ENCODE measurements at places on chromosomes 11 and 22.
A peak's percentile ranks its signal among the peaks of the same experiment; 100 is the strongest.

DNA sequence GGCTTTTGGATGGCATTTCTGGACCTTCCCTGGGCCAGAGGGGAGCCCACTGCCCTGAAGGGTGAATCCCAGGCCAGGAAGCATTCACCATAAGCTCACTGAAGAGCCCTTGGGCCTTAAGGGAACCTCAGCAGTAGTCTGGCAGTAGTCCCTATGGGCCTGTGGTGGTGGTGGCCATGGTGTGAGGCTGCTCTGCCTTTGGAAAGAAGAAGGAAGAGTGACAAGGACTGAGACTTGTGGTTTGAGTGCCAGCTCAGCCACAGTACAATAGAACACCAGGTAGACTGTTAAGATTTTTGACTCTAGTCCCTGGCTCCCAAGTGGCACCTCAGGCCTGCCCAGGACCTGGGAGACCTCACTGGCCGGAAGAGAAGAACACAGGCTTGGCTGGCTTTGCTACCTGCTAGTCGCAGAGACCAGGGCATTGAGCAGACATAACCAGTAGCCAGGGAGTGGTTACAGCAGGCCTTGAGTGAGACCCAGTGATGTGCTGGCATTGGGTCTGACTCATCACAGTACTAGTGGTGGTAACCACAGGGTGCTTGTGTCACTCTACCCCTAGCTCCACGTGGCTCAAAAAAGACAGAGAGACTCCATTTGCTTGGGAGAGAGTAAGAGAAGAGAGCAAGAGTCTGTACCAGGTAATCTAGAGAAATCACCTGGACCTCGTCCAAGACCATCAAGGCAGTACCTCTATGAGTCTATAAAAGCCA is 259.8 kb upstream of the BLID start:
- no peak for DNase-seq

- peak; percentile 36 for DNase-seq
These were observed 78.3 kb downstream of the MICAL3 start for GRCh38 chr22:17945888-17946648.

- no peak for DNase-seq
These were observed 308.9 kb downstream of the MN1 start for GRCh38 chr22:27492566-27493201.

- DNase-seq = no peak
These were observed 14.6 kb downstream of the NAV2 start for GRCh38 chr11:19727246-19727645.

GRCh38 chr11:13939961-13940906 is 22.3 kb upstream of the SPON1 start:
- peak; percentile 90 for DNase-seq

DNA sequence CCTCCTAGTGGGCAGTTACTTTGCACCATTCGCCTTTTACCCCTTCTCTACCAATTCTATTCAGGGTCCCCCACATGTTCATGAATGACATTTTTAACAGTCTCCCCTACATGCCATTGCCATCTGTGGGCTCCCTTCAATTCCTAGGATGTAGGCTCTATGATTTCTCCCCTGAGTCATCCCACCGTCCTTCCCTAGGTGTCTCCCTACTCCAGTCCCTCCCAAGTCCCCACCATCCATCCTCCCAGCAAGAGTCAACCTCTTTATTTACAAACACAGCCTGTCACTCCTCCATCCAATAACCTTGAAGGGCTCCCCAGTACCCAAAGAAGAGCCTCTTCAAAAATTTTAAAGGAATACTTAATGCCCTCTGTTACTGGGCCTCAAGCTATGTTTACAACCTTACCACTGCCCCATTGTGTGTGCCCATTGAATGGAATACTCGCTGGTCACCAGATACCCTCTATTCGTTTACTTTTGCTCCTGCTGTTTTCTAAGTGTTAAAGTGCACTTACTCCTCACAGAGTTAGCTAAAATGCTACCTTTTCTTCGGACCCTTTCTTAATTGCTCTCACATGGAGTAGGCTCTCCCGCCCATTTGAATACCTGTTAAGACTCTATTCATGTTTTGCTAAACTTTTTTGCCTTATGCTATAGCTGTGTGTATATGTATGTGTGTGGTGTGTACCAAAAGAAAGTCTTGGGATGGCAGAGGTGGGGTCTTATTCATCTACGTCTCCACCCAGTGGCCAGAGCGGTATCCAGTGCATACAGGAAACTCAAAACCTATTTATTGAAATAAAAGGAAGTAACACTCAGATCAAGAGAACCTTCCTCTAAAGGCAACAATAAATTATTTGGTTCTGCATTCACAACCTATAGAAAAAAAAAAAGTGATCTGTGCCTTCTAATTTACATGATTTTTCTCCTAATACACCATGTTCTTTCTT is 235.8 kb upstream of the CCDC90B start:
- peak; percentile 83 for DNase-seq

DNA sequence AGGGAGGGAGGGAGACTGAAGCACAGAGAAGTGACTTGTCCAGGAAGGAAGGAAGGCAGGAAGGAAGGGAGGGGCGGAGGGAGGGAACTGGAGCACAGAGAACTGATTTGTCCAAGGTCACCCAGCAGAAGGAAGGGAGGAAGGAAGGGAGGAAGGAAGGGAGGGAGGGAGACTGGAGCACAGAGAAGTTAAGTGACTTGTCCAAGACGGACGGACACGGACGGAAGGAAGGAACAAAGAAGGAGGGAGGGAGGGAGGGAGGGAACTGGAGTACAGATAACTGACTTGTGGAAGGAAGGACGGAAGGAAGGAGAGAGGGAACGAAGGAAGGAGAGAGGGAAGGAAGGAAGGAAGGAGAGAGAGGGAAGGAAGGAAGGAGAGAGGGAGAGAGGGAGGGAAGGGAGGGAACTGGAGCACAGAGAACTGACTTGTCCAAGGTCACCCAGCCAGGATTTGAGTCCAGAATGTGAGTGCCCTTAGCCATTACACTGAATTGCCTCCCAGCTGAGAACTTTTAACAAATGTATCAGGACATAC is 1.5 kb downstream of the SLC35F2 start:
- DNase-seq = no peak

GRCh38 chr11:116798368-116798767 is 6.7 kb upstream of the APOA5 start:
- no peak for DNase-seq

DNA sequence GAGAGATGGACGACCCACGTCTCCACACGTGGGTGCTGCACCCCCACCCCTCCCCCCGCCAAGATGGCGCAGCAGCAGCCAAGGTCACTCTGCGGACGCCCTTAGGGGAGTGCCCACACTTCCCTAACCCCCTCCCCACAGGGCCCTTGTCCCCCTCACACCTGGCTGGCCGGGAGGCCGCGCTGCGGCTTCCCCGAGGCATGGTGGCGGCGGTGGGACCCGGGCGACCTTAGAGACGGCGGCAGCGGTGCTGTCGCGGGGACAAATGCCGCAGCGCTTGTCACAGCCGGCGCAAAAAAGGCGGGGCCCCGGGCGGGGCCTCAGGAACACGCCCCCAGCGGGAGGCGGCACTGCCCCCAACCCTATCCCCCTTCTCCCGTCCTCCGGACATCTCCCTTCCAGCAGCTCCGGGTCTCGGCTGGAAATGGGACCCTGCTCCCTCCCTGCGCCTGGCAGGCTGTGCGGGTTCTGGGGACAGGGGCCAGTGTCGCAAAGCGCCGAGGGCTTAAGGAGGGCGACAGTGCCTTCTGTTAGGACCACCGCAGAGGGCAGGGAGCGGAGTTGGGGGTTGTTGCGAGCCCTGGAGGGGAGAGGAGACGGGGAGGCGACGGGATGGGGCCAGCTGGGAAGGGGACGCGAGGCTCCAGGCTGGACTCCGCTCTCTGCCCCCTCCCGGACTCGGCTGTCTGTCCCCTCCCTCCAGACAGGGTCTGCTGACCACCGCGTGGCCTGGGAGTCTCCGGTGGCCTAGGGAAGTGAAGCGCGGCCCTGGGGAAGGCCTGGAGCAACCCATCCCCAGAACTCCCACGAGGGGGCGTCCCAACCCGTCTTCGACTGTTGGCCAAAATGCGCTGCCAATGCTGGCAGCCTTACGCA is at the start of gene CHCHD10:
Gene CHCHD10, minus strand, starts transcription at position 300 of the 876 bp plus-strand sequence. Its CDS starts 98 bp downstream, at position 202.
- peak; percentile 92 for DNase-seq

DNA sequence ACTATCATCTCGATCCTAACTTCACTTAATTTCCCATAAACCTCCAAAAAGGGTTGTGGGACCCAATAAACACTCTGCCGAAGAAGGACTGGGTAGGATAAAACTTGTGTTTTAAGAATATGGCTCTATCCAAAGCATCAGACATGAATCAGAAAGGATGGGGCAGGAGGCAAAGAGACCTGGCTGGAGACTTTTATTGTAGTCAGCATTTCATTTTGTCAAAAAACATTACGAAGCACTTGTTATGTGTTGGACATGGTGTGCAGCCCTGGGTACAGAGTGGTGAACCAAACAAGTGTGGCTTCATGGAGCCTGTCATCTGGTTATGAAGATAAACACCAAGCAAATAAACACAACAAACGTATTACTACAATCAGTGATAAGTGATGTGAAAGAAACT is 17.3 kb downstream of the IL10RA start:
- DNase-seq = no peak

GRCh38 chr22:49269928-49270327 is 557.7 kb downstream of the BRD1 start:
- DNase-seq = peak; percentile 4

GRCh38 chr11:66317322-66317722 is 478 bp upstream of the CD248 start:
- peak; percentile 48 for DNase-seq

DNA sequence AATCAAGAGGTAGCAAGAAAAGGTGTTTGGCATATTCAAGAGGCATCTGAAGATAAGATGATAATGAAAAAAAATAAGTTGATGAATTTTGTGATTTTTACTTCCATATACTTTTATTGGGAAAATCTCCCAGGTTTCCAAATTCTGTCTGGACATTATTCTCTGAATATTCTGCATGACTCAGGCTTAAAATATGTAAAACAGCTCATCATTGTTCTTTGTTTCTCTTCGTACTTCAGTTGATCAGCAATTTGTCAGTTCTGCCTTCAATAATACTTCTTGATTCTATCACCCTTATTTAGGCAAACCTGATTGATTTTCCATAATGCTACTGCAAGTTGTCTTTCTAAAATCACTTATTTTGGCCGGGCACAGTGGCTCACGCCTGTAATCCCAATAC is 30.2 kb downstream of the GTF2H1 start:
- no peak for DNase-seq

DNA sequence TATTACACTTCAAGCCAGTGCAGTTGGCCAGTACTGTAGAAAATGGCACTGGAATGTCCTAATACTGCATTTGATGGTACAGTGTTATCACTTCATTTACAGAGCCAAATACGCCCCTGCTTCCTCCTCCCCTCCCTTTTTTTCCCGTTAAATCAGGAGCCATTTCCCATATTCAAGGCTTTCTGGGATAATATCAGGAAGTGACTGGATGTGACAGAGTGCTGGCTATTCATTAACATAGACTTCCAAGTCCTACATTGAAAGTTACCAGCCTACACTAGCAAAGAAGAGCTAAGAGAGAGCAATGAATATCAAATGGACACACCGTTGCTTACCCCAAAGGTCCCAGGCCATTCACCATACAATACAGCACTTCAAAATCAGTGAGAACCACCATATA is 32.1 kb upstream of the ABCC8 start:
- DNase-seq = no peak

DNA sequence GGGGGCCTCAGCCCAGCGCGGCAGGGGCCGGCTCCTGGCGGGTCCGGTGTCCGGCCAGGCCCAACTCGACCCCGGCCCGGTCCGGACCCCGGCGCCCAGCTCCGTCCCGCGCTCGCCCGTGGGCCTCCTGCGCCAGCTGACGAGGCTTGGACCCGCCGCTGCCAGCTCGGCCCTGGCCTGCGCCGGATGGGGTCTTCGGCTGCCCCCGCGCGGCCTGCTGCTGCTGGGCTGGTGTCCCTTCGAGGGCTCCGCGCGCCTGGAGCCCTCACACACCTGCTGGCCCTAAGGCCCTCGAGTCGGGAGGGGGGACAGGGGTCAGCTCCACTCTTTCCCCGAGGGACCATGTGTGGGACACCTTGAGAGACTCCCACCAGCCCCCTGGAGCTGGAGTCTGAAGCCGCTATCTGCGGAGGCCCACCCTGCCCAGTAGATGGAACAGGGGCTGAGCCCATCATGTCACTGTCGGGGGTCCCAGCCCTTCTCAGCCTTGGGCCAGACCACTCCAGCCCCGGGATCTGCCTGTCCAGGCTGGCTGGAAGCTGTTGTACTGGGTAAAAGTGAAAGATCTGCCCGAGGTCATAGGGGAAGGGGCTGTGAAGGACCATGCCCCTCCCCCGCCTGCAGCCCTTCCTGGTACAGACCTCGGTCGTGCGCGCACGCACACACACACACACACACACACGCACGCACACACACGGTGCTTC is 768 bp upstream of the CDKN1C start:
- peak; percentile 63 for DNase-seq

GRCh38 chr11:79600711-79601110 is 159.9 kb upstream of the TENM4 start:
- DNase-seq = no peak

GRCh38 chr11:119566319-119566718 is 143.3 kb upstream of the THY1 start:
- DNase-seq = no peak

- peak; percentile 76 for DNase-seq
These were observed 13.0 kb upstream of the OR6A2 start for GRCh38 chr11:6812390-6813005.

DNA sequence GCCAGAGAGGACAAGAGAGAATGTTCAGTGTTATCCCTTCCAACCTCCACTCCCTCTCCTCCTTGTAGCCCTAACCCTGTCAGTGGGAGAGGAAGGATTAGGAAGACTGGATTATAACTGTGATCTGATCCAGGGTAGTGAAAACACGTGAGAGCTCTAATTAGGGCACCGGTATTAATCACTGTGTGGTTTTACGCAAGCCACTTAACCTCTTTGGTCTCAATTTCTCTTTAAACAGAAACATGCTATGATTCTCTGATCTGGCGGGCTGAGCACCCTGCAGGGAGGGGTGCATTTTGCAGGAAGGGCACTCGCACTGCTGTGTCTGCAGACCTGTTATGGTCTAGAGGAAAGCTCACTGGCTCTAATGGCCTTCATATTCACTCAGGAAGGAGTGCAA is 11.5 kb downstream of the RPL27A start:
- DNase-seq = no peak

DNA sequence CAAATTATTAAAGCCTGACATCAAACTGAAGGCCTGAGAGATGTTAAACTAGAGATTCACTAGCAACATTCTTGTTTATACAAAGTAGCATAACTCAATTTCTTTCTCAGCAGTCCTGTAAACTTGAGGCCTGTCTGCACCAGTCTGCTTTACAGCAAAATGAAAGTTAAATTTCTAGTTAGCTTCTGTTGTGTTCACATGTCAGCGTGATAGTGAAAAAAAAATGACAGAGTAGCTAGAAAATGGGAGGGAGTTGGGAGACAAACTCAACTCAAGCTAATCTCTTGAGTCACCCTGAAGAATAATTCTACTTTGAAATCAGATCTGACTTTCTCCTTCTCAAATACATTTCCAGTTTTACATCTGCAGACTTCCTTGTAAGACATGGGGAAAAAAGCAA is 6.5 kb downstream of the RBFOX2 start:
- DNase-seq = no peak

- peak; percentile 47 for DNase-seq
These were observed 11.4 kb downstream of the DAGLA start for GRCh38 chr11:61691380-61692156.

- DNase-seq = no peak
These were observed 254.3 kb upstream of the SESN3 start for GRCh38 chr11:95485115-95485900.
